DND-41 (cell line): ENCODE measurements at places on chromosomes 6 and 20.

GRCh38 chr6:110324548-110324947 is 33.6 kb downstream of the METTL24 start:
- DNase-seq: no peak

DNA sequence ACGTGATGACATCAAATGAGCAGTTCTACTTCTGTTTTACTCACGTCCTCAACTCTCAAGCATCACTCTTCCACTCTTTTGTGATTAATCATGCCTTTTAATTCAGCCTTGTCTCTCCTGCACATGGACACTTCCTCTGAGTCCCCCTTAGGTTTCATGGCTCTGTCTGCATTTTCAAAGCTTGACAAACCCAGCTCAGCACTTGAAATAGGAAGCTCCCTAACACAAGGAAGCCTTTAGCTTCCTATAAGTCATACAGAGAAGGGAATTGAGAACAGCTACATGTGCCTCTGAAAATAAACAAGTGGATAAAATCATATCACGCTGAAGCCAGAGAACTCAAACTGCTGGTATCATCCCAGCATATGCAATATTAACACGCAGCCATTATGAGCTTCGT is 21.2 kb downstream of the KIF16B start:
- DNase-seq: no peak

- peak; percentile 96 for DNase-seq
These were observed 22.7 kb upstream of the RNF24 start for GRCh38 chr20:4038047-4038459.

GRCh38 chr6:32842690-32843089 is 1.2 kb downstream of the PSMB8 start:
- no peak for DNase-seq

- no peak for DNase-seq
These were observed 395.3 kb downstream of the TBC1D32 start for GRCh38 chr6:120938876-120939472.

GRCh38 chr6:142302421-142303175 is 791 bp downstream of the ADGRG6 start:
- no peak for DNase-seq

GRCh38 chr6:12173661-12174060 is 116.5 kb upstream of the EDN1 start:
- DNase-seq: no peak

DNA sequence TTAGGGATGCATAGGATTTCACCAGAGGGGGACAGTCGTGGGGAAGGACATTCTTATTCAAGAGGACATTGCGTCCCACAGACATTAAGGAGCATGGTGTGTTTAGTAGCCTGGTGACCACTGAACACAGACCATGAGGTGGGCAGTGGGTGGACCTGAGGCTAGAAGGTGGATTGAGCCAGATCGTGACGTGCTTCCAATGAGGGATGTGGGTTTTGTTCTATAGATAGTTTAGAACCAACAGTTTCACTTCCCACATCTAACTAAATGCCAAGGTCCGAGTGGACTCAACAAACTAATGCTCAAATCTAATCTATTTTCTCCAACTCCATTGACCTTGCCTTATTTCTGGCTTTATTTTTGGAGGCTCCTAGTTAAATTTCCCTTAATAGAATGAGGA is 58.5 kb downstream of the OGFRL1 start:
- no peak for DNase-seq

- DNase-seq: no peak
These were observed 124.8 kb downstream of the QRSL1 start for GRCh38 chr6:106754215-106754614.

DNA sequence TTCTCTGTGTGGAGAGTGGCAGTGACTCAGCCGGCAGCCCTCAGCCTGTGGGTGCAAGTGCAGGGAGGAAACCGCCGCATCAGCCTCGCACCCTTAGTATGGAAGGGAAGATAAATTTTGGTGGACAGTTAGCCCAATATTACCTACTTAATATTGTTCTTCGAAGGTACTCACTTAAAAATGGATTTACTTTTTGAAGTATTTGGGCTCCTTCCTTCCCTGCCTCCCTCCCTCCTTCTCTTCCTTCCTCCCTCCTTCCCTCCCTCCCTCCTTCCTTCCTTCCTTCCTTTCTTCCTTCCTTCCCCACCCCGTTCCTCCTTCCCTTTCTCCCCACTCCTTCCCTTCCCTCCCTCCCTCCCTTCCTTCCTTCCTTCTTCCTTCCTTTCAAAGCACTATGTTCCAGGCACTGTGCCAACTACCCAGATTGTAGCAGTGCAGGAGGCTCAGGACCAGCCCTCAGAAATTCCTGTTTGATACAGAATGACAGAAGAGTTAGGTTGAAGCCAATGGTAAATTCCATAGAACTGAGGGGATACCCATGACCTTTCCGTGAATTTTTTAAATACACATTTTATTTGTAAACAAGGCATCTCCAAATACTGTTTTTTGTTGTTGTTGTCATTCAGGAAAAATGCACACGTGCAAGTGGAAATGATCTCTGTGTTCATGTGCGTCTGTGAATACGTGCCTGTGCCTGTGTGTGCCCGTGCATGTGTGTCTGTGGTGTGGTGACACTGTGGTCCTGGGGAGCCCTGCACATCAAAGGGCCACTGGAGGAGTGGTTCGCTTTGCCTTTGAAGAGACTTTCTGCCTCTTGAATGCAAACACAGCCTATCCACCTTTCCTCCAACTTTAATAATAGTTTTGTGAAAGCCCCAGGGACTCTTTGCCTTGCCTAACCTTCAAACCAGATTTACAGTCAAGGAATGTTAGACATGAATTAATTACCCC is 141.7 kb downstream of the EDN3 start:
- no peak for DNase-seq

- DNase-seq: no peak
These were observed 167.2 kb downstream of the LINC00237 start for GRCh38 chr20:20939006-20939405.

DNA sequence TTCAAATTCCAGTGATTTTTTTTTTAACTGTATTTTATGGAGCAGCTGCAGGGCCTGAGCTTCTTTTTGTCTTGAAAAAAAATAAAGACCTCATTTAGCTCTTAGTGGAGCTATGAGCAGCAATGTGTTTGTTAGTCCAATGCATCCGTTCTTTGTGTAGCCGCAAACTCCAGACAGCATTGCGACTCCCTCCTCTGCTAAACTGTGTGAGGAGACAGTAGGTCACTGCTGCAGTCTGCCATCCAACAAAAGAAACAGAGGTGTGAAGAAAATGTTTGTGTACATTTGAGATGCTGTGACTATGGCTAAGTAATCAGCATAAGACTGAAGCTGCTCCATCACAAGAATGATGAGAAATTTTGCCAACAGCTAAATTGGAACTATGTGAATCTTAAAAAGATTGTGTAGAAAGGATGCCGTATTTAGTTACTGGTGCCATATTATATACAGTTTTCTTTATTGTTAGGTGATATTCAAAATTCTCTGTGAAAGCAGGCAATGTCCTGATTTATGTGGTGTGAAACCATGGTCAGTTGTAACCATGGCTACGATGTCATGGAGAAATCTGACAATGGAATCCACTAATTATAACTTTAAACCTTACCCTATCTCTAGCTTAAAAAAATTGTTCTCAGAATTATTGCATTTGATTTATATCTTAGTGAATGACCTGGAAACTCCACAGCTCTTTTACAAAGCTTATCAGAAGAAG is 428.8 kb upstream of the EPHA7 start:
- DNase-seq: no peak

DNA sequence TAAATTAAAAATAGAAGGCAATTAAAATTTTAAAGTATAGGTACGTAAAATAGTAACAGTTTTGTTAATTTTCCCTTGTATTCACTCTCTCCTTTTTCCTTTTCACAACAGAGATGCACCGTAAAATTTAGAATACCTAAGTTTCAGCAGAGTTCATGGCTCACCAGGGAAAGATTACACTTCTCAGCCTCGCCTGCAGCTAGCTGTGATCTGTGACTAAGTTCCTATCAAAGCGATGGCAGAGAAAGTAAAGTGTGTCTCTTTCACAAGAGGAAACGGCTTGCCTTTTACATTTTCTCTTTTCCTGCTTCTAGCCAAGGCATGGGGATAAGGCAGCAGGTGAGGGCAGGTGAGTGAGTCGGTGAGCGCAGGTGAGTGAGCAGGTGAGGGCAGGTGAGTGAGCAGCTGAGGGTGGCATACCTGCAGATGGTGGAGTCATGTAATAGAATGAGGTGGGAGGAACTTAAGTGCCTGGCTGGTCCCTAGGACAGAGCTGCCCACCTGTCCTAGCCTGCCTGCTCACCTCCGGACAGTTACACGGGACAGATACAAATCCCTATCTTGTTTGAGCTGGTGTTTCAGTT is 30.9 kb downstream of the ZFP64 start:
- no peak for DNase-seq

GRCh38 chr6:22807261-22807660 is 237.9 kb downstream of the HDGFL1 start:
- no peak for DNase-seq

GRCh38 chr6:122833021-122833491 is 44.0 kb downstream of the SMPDL3A start:
- DNase-seq: no peak

DNA sequence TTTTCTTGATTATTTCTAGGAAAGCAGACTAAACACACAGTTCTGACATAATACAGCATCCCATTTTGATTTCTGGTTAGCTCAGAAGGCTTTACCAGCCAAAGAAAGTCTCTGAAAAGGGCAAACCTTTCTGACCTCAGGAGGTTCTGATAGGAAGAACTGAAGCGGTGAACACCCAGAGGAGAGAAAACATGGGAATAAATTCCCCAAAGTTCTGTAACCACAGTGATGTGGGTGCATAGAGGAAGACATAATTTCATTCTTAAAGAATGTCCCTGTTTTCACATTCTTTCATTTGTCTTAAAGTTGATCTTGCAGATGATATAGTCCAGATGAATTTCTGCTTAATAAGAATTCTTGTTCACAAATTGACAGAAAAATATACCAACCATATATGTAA is 60.3 kb downstream of the RSPO3 start:
- DNase-seq: no peak

- no peak for DNase-seq
These were observed 66.4 kb upstream of the KIF13A start for GRCh38 chr6:18053555-18054445.

DNA sequence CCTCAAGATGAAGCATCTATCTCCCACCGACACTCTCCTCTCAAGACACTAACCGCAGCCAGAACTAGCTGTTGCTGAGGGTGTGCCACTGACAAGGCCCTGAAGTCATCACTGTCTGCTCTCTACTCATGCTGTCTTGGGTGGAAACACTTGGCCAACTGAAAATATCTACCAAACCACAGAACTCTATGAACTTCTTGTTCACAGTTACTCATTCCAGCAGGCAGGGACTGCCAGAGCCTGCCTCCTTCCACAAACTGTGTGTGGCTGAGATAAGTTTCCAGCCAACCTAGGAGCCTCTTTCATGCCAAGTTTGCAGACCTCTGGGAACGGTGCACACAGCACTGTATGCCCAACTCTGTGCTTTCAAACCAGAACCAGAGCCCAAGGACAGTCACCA is 45.5 kb upstream of the NXT1 start:
- peak; percentile 26 for DNase-seq

DNA sequence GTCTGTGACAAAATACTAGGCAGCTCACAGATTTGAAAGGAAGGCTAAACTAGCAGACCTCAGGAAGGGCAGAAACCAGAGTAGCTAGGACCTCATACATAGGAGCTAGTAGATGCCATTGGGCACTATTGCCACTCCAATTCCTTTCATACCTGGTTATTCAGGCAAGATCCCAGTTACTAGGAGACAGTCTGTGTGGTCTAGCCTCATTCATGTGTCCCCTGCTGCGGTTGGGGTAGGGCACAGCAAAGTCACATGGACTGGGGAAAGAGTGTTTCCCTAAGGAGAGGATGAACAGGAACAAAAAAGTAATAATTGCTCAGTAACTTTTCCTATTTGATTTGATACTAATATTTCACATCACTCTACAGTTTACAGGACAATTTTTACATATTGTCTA is 204.6 kb upstream of the HEY2 start:
- DNase-seq: no peak

GRCh38 chr6:127606131-127606562 is 29.2 kb downstream of the C6orf58 start:
- no peak for DNase-seq

DNA sequence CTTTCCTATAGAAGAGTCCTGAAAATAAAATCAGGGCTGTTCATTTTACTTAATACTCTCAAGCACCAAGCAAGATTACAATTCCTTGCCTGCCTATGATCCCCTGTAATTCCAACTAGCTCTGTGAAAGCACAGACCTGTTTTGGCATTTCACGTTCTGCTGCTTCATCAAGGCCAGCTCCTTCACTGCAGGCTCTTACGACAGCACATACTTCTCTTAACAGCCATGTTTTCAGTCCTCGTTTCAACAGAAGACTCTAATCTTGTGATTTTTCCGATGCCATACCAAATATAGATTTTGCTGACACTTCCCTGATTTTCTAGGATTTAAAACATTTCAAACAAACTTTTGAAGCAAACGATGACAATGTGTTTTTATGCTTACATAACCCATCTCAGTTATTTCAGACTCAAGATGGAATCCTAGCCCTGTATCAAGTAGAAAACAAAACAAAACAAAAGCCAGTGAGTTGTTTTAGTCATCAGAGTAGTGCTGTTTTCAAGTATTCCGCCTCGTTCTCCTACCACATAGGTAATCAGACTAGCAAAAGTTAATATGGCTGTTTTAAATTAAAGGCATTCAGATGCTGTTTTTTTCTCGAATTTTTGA is 616.5 kb upstream of the CITED2 start:
- DNase-seq: no peak

DNA sequence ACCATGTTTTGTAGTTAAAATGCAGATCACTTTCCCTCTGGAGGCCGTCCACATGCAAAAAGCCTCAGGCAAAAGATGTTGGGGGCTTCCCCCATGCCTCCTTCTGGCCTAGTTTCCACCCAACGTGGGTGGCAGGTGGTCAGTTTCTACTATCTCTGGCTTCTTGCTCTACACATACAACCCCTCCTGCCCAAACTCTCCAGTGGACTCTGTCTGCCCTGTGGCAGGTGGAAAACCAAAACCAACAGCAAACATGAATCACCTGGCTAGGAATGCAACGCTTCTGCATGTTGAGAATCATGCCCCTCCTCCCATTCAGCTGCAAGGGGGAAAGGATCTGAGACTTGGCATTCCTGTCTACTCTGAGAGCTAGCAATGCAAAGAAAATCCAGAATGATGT is 94.8 kb downstream of the MBOAT1 start:
- DNase-seq: no peak

GRCh38 chr6:105587349-105588122 is 184.7 kb upstream of the PREP start:
- DNase-seq: peak; percentile 91

DNA sequence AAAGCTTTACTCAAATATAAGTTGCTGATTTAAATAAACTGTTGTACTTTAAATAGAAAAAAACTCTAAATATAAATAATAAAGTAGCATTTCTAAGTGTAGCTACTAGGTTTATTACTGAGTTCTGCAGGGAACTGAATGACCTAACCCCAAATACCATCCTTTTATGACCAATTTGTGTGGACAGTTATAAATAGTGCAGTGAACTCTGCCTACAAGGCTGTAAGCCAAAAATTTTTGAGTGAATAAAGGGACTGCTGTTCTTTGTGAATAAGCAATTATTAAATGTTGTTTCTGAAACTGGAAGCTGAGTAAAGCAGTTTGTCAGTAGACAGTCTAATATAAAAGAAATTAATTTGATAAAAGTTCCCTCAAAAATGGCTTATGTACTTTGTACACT is 90.8 kb upstream of the ELOVL5 start:
- DNase-seq: no peak

GRCh38 chr6:111523484-111524167 is 40.6 kb upstream of the REV3L start:
- DNase-seq: no peak
